ENCODE measurements at places on chromosomes 16 and 17. TPM values are rescaled to one million over a fixed set of nuclear protein-coding genes. Genes with fewer than 3 reads are reported as not detected.

CCL15 gene
- total RNA-seq = 2.0 TPM

SLC25A39 gene
- 169 TPM for total RNA-seq

- no peak for DNase-seq
Measured at GRCh38 chr16:17397499-17397891, 73.3 kb downstream of the XYLT1 start.

- DNase-seq = no peak
Measured at GRCh38 chr17:56902348-56902747, 11.5 kb downstream of the TRIM25 start.

GRCh38 chr16:1182316-1182671, 29.4 kb downstream of the CACNA1H start:
- DNase-seq = no peak

MMP2 gene
- 106 TPM for total RNA-seq

GRCh38 chr17:81577278-81578000, 25.3 kb upstream of the FAAP100 start:
- no peak for DNase-seq

DNA sequence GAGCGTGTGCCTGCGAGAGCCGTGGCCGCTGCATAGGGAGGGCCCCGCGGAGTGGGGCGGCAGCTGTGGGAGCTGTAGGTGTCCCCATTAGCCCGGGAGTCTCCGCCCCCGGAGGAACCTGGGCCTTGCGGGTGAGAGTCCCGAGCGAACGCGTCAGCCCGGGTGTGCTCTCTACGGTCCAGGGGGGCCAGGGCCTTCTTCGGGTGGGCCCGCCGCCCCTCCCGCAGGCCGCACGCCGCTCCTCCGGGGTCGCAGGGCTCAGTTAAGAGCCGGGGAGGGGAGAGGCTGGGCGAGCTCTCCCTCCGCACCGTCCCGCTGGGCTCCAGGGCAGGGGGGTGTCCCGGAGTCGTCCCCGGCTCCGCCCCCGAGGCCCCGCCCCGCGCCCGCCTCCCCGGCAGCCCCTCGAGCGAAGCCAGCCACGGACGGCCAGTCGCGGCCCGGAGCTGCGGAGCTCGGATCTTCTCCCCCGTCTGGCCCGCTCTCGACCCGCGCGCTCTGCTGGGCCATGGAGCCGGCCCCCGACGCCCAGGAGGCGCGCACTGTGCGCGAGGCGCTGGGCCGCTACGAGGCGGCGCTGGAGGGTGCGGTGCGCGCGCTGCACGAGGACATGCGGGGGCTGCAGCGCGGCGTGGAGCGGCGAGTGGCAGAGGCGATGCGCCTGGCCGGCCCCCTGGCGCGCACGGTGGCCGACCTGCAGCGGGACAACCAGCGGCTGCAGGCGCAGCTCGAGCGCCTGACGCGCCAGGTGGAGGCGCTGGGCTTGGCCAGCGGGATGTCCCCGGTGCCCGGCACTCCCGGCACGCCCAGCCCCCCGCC, at the start of gene SMTNL2:
TSS of gene SMTNL2 (plus strand) at position 429 of the 816 bp plus-strand sequence. CDS start at position 506, 77 bp downstream.
- no peak for DNase-seq

- no peak for DNase-seq
Measured at GRCh38 chr16:68612996-68613395, 32.1 kb upstream of the CDH3 start.

HP gene
- not detected for total RNA-seq

DNA sequence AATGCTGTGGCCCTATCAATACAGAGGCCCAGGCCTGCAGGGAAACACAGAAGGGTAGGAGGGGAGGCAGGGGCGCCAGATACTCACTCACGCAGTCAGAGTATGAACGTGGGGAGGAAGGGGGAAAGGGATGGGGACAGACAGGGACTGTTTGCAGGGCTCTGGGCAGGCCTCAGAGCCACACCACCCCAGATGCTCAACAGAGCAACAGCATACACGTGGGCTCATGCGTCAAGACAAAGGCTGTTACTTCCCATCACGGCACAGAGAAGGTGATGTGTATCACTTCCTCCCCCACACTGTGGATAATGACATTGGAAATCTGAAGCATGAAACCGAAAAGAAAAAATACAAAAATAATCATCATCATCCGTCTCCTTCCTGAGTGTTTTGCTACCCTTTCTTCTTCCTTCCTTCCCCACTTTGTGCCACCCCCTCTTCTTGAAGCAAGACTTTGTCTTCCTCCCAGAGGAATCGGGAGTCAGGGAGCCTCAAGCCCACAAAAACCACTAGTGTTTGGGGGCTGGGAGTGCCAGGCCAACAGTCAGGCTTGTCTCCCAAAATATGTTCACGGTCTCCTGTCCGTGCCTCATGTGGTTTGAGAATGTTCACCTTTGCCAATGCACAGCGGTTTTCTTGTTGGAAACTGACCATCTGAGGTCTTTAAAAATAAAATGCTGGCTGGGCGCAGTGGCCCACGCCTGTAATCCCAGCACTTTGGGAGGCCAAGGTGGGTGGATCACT, 20.1 kb downstream of the SLC39A11 start:
- DNase-seq = no peak

DNA sequence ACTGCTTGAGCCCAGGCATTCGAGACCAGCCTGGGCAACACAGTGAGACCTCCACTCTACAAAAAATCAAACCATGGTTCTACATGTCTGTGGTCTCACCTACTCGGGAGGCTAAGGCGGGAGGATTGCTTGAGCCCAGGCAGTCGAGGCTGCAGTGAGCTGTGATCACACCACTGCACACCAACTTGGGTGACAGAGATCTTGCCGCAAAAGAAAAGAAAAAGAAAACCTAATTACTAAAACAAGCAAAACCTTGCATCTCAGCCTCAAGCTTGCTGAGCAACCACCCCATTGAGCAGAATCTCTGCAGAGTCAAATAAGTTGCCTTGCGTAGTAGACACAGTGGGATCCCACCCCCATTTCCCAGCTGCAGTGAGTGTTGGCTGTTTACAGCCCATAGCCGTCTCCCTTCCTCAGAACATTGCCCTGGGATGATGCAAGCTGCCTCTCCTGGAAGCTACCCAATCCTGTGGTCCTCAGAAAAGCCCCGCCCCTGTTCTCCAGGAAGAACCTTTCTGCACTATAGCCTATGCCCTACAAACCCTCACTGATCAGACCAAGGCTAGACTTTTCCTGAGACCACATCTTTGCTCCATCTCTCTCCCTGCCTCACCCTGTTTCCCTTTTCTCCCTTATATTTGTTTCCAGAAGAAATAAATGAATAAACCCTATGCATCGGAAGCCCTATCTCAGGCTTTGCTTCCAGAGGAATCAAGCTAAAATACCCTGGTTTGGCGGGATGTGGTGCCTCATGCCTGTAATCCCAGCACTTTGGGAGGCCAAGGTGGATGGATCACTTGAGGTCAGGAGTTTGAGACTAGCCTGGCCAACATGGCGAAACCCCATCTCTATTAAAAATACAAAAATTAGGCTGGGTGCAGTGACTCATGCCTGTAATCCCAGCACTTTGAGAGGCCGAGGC, 16.7 kb upstream of the ERN2 start:
- DNase-seq = no peak

IFI35 gene
- total RNA-seq = 6.6 TPM
